Stimulated activated CD4-positive, alpha-beta T cell treated with anti-CD3 and anti-CD28 coated beads, Interleukin-1b, Interleukin-23, amount 100 ng/mL, for 24 hours (primary cell): ENCODE measurements at places on chromosomes 2 and 18.
A peak's percentile ranks its signal among the peaks of the same experiment; 100 is the strongest.

DNA sequence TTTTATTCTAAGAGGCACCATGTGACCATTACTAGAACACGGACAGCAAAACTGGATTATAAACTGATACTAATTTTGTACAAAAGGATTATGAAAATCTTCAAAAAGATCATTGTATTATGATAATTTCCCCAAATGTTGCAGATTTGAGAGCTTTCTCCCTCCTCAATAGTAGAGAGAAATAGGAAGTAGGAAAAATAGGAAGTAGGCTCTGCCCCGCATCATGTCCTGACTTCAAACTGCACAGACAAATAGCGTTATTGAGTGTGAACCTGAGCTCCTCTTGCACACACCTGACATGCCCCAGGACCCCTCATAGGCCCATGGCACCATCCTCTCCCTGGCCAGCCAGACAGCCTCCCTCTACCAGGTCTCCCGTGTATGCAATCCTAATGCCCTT lies 25.4 kb downstream of the CHRNA1 start:
- DNase-seq, result no peak

- no peak for DNase-seq
Measured at GRCh38 chr2:48423376-48423775, 106.6 kb upstream of the STON1 start.

- DNase-seq, result no peak
Measured at GRCh38 chr2:174670446-174670845, 72.8 kb upstream of the WIPF1 start.

DNA sequence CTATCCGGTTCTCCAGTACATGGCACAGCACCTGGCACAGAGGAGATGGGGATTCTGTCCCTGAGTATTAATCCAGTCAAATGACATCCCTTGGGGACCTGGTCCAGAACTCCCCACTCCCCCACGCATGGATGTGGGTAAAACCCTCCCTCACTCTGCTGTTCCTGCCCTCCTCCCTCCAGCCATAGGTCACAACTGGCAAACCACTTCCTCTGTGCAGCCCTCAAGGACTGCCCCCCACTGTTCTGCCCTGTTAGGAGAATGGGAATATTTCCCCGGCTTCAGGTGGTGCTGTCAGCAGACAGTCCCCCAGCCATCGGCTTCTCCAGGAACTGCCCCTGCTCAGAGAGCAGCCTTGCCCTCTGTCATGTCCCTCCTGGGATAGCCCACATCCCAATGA lies 1.5 kb upstream of the TFCP2L1 start:
- no peak for DNase-seq

DNA sequence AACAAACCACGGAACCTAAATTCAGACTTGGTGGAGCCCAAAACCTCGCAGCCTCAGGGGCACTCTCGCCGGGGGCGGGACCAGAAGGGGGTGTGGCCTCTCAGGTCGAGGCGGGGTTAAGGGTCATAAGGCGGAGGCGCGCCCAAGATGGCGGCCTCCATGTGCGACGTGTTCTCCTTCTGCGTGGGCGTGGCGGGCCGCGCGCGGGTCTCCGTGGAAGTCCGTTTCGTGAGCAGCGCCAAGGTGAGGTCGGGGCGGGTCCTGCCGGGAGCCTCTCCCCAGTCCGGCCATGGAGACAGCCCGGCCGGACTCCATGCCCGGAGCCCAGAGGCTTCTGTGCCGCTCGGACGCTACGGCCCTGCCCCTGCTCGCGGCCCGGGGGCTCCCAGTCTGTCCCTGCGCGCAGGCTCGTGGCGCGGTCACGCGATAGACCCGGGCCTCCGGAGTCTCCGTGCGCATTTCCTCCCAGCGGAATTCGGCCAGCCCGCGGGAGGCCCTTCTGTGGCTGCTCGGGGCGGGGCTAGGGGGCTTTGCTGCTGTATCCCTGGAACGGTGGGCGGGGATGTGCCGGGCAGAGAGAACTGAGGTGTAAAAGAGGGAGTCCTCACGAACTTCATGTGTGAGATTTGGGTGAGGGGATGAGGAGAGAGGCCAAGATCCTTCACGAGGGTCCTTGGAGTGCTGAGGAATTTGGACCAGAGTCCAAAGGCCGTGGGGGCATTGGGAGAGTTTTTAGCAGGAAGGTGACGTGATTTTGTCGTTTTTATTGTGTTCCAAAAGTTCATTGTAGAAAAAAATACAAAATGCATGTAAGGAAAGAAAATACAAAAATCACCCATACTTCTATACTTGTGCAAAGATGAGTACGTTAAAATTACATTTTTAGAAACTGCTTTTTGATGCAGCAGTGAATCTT lies at the start of gene SMYD5:
Gene SMYD5, plus strand, starts transcription at position 126 of the 916 bp plus-strand sequence. Its CDS starts 22 bp downstream, at position 148.
- DNase-seq, result peak; percentile 79

GRCh38 chr2:191049728-191050639 lies 36.0 kb upstream of the STAT1 start:
- DNase-seq, result no peak

DNA sequence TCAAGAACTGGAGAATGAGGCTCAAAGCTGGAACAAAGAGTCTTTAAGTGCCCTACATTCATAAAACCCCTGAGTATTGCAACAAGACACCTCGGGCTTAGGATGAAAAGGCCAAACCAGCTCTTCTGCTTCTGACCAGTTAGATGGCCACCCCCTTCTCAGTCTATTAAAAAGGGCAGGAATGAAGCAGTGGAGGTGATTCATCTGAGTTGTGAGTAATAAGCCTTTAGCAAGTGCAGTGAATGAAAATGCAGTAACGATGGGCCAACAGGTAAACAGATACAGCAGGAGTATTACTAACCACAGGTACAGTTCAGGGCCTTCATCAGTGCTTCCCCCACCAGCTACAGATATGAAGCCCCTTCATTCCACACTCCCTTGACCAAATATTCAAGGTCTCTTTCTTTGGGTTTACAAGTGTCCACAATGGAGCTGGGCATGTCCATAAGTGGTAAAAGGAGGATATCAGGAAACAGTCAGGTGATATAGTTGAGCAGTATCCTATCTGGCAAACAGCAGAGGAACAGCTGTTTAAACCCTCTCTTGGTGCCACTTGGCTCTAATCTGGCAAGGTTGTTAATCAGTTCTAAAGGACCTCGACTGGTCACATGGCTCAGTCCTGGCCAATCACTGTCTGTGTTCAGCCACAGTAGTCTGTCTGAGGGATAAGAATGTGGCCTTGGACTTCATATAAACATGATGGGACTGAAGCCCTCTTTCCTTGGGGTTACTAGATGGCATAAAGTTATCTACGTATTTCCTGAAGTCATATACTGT lies 17.8 kb downstream of the SERPINB13 start:
- DNase-seq, result no peak

DNA sequence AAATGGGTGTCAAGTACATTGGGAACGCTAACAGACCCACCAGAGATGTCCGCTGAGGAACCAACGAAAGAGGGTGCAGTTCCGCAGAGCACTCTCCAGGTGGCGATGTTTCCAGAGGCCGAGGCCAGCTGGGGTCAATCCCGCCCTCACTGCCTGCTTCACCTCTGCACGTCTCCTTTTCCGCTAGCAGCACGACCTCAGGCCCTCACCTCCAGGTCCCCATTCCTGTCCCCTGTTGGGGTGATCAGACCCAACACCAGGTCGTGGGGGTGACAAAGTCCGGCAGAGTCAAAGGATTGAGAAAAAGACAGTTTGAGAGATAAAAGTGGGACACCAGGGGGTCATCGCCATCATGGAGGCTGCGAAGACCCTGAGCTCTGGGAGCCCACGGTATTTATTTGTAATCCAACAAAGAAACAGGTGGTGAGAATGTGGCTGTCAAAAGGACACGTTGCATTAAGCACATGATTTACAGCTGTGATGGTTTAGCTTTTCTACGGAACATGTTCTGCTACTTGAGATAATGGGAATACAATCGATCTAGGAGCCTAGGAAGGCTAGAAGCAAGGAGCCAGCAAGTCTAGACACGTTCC lies 27.3 kb downstream of the ZAP70 start:
- no peak for DNase-seq

- no peak for DNase-seq
Measured at GRCh38 chr2:127422559-127423477, 4.6 kb downstream of the PROC start.

DNA sequence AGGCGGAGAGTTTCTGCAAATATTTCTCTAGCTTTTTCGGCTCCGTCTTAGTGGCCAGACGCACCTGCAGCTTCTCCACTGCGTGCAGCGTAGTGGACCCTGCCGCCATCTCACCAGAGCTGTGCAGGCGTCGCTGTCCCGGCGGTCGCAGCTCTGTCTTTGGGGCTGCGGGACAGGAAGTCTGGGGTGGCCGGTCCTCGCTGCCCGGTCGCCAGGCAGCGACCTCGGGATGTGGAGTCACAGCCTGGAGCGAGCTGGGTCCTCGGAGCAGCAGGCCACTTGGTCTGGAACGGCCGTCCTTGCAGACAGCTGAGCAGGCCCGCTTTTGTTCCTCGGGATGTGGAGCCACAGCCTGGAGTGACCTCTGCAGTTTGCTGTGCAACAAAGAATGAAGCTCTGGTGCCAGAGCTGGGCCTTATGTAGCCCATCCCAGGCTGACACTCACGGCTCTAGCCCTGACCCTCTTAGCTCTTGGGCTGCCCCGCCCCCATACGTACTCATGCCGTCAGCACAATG lies at the start of gene ELOA2:
Gene ELOA2, minus strand, starts transcription at position 466 of the 516 bp plus-strand sequence. Its CDS starts 357 bp downstream, at position 109.
- DNase-seq, result no peak

DNA sequence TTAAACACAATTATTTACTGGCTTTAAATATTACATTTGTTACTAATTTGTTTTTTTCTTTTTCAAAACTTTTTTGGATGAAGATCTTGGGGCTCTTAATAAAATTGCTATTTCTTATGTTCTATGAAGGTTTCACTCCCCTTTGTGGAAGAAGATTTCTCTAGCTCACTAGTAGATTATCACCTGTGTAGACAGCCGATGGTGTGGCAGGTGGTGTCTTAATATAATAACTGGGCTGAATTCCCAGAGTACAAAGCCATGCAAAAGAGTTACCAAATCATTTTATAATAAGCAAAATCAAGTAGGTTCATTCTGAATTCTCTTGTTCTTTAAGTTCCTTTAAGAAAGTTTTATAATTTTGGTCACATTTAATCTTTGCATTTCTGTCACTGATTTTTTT lies 233.7 kb downstream of the CCDC102B start:
- no peak for DNase-seq

DNA sequence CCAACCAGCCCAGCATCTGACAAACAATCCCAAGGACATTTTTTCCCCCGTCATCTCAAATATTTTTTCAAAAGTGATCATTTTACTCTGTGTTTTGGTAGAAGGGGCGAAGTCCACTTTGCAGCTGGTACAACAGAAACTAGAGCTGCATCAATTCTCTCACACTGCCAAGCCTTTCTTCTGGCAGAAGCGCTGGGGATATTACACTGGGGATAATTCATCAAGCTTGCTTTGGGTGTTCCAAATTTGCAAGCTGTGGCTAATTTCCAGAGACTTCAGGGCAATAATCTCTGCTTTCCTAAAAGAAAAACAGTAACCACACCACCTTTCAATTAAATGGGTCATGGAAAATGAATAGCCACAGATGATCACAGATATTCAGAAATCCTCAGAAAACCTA lies 238.3 kb downstream of the SLC8A1 start:
- DNase-seq, result no peak

DNA sequence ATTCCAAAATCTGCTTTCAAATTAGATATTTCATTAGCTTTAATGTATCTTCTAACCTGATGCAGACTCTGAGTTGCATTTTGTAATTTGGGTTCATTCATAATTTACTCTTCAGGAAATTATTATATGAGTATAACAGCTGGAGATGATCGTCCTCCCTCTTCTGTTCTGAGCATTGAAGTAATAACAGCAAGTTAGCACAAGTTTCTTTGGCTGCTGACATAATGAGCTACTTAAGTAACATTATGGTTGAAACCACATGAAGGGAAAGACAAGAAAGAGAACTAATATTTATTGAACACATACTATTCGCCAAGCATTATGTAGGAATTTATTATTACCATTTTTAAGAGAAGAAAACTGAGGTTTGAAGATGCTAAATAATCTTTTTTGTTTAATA lies 75.1 kb downstream of the CPO start:
- no peak for DNase-seq

DNA sequence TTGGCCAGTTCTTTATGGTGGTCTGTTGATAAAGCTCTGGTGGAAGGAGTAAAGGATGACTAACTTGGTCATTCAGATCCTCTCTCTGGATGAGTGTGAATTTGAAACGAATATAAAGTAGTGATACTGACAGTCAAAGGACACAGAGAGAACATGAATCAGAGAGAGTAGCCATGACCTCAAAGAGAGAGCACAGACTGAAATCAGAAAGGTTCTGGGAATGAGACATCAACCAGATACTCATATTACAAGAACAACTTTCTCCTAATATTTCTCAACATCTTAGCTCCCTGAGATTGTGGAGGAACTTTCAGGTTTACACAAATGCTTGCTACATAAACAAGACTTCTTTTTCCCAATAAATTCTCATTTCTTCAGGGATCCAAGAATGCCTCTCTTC lies 849.1 kb upstream of the CHAC2 start:
- DNase-seq, result no peak

DNA sequence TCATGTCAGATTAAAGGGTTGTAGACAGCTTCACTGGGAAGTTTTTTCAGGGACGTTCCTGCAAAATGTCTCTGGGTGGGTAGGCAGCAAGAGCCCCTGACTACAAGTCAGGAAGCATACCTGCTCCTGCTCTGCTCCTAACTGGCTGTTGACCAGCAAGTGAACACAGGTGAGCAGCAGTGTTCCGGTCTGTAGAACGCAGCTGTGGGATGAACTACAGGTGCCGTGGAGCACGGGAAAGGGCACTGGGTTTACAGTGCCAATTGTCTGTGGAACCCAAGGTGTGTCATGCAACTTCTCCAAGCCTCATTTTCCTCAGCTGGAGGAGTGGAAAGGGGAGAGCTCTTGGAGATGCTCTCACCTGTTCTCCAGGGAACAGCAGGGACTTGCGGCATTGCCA lies 6.6 kb downstream of the ASB18 start:
- DNase-seq, result no peak

- DNase-seq, result no peak
Measured at GRCh38 chr2:119914266-119914665, 98.6 kb upstream of the EPB41L5 start.

- no peak for DNase-seq
Measured at GRCh38 chr18:11956371-11957308, 24.7 kb upstream of the IMPA2 start.

DNA sequence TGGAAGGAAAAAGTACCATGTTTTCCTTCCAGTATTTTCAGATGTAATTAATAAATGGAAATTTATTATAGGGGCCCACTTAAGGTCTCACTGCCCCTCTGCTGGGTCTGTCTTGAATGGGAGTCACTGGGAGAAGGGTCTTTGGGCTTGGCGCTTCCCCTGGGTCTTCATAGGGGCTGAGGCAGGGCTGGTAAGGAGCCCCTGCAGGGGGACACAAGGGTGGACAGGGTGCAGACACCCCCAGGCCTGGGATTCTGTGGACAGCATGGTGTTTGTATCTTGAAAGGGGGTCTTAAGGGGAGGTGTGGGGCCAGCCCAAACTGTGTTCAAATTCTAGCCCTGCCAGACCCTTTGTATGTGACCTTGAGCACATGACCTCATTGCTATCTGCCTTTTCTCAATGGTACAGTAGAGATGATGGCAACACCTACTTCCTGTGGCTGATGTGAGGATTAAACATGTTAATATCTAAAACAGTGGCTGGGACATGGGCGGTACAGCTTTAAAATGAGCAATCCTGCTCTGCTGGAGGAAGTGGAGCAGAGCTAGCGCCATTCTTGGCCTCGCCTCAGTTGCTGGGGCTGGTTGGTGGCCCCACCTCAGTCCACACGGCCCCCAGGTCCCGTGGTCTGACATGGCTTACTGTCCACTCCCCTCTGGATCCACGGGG lies 71.6 kb downstream of the GNAL start:
- no peak for DNase-seq

- DNase-seq, result no peak
Measured at GRCh38 chr2:239824866-239825704, 200.1 kb downstream of the NDUFA10 start.

- no peak for DNase-seq
Measured at GRCh38 chr2:237289139-237289538, 124.8 kb downstream of the COL6A3 start.
